ENCODE measurements at places on chromosomes 6 and 20.

DNA sequence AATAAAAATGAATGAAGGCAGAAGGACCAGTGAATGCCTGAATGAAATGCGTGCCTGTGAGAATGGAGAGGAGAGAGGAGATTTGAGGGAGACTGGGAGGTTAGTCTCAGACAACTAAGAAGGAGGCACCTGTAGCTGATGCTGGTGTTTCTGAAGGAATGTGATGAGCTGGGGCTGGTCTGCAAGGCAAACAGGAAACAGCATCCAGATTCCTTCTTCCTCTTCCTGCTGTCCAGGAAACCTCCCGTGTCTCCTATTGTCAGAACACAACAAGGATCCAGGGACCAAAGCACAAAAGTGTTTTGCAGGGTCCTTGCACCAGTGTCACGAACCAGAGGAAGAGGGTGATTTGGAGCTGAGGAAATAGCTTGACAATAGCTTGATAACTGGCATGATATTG lies 50.4 kb upstream of the TAB2 start:
- DNase-seq: no peak

DNA sequence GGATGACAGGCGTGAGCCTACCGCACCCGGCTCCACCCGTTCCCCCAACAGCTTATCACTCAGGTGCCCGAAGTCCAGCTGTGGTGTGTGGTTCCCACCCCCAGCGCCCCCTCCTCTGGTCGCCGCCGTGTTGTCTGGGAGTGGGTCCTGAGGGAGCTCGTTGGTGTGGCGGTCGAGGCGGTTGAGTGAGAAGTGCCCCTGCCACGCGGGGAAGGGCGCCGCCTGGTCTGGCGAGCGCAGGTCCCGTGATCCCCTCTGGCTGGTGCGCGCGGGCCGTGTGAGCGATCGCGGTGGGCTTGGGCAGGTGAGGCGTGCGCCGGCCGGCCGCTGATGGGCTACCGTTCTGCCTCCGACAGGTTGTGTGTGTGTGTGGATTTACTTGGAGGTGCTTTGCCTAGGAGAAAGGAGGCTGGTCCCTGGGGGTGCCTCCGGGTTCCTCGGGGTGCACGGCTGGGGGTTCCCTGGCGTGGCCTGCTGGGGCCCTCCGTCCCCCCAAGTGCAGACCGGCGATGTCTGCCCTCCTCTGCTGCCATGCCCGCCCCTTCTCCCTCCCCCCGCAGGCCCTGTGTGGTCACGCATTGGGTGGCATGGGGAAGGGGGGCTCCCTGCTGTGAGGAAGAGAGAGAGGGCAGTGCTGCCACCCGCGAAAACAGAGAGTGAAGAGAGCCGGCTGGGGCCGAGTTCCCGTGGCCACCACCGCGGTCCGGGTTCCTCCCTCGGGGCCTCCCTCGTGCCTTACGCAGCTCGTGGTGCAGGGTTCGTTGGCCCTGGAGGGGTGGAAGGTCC lies 336.0 kb upstream of the DEFB115 start:
- DNase-seq: no peak

DNA sequence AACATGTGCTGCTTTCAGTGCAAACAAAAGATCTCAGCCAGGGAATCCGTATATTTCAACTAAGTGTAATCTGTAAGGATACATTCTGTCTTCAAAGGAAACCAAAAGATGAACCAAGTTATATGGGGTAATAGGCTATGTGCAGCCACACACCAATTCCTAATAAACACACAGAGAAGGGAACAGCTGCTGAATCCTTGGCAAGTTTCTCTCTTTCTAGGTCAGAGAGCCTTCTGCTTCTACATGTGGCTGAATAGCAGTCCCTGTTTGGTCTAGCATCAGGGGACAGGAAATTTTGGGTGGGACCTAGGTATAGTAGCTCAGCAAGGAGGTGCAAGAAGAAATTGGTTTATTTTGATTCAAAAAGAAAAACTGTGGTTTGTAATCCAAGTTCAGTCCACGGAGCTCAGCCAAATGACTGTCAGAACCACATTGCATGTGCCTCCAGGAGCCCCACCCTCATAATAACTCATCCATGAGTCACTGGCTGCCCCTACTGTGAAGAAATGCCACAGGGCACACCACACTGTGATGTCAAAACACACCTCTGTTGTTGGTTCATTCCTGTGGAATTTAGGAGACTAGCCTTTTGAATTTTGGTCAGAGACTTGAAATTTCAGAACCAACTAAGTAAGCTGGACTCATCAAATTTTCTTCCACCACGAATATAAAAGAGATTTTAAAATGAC lies 21.1 kb downstream of the SPTLC3 start:
- DNase-seq: no peak

- DNase-seq: no peak
Measured at GRCh38 chr6:89139509-89140346, 6.1 kb upstream of the PM20D2 start.

GRCh38 chr6:14743474-14744211 lies 502.2 kb upstream of the JARID2 start:
- peak; percentile 77 for DNase-seq

- DNase-seq: no peak
Measured at GRCh38 chr6:26273673-26274588, 91.1 kb upstream of the BTN3A2 start.

GRCh38 chr6:91298543-91299145 lies 711.8 kb upstream of the MAP3K7 start:
- DNase-seq: no peak

- no peak for DNase-seq
Measured at GRCh38 chr20:19310541-19310940, 98.1 kb downstream of the SLC24A3 start.

- DNase-seq: no peak
Measured at GRCh38 chr6:18350712-18351111, 36.4 kb upstream of the RNF144B start.

- no peak for DNase-seq
Measured at GRCh38 chr6:135085700-135086413, 31.2 kb upstream of the HBS1L start.

GRCh38 chr20:21571841-21572690 lies 58.2 kb upstream of the NKX2-2 start:
- no peak for DNase-seq

DNA sequence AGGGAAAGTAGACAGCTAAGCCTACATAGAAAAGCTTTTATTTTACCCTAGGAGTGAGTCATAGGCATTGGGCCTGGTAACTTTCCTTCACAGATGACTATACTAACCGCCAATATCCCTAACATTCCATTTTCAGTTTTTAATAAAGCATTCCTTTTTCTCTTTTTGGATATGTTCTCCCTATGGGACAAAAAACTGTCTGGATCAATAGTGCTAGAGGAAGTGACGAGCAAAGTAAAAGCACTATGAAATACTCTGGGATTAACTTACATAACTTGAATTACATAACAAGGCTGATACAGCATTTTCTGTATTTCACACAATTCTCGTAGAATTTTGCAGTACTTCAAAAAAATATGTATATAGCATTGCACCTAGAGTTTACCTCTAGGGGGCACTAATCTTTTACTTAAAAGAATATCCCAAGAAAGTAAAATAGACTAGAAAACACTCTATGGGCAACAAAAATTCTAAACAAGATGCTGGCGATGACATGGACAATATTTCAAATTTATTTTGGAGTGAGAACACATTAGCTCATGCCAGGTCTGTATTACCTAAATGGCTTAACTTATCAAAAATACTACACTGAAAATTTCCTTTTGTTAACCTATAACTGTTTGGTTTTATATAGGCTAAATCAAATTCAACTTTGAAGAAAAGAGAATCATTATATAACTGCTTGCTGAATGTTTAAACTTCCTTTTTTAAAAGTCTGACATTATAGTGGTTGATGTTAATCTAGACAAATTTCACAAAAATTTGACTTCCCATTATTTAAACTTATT lies 66.3 kb upstream of the DST start:
- no peak for DNase-seq

- no peak for DNase-seq
Measured at GRCh38 chr6:91042656-91043055, 455.8 kb upstream of the MAP3K7 start.

GRCh38 chr20:43507150-43508080 lies at the start of gene L3MBTL1:
Gene L3MBTL1 (plus strand): TSS chr20:43507697. CDS start chr20:43513504, 5,807 bp downstream.
- DNase-seq: no peak

DNA sequence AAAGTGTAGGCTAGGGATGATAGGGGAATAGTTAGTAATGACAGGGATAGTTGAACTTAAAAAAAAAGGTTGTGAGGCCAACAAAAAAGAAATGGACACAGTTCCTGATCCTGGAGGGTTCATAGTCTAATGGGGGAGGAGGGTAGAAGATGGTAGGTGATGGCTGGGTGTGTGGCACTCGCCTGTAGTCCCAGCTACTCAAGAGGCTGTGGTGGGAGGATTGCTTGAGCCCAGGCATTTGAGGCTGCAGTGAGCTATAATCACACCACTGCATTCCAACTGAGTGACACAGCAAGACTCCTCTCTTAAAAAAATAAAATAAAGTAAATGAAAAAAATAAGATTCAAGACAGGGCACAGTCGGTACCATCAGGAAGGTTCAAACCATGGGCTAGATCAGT lies 2.4 kb upstream of the MICB start:
- DNase-seq: no peak

DNA sequence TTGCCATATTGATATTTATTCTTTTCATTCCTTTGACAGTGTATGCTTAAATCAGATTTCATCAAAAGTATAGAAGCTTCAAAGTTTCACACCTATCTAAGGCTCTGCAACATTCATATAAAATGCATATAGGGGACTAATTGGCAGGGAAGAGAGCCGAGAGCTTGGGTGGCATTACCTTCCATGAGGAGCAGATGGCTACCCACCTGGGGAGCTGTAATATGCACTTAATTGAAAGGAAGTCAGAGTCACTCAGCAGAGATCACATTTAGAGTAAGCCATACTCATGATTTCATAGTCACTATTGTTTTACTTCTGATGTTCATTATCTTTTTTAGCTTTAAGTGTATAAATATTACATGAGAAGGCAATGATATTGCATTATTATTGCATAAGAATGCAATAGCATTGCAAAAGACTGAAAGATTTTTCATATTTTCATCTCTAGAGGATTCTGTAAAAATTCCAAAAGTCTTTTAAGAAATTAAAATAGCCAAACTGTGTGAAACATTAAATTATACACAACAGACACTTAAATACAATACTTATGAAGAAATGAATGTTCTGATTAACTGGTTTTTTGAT lies 1305.2 kb downstream of the EPHA7 start:
- DNase-seq: no peak

GRCh38 chr20:14332866-14333265 lies 4.5 kb downstream of the FLRT3 start:
- no peak for DNase-seq

- no peak for DNase-seq
Measured at GRCh38 chr6:139909992-139910391, 535.5 kb upstream of the CITED2 start.

- DNase-seq: no peak
Measured at GRCh38 chr6:117352466-117353081, 73.2 kb downstream of the ROS1 start.

GRCh38 chr6:90429713-90430112 lies 133.1 kb upstream of the BACH2 start:
- DNase-seq: no peak

GRCh38 chr6:168002804-168003203 lies 5.3 kb downstream of the KIF25 start:
- no peak for DNase-seq

DNA sequence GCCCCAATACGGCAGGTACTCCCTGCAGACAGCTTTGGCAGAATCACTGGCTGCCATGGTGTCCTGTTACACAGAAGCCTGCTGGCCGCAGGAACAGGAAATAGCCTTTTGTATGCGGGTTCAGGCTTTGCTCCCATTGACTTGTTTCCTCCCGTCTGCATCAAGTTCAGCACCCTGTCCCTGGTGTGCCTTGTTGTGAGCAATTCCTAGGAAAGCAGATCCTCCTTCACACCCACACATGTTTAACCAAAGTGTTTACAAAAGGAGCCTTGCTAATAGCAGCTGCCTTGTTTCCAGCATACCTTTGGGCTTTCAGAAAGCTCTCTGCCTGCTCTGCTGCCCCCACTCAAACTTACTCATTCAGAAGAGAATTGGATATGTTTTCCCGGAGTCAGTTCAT lies 127.2 kb upstream of the SUPT3H start:
- DNase-seq: no peak

DNA sequence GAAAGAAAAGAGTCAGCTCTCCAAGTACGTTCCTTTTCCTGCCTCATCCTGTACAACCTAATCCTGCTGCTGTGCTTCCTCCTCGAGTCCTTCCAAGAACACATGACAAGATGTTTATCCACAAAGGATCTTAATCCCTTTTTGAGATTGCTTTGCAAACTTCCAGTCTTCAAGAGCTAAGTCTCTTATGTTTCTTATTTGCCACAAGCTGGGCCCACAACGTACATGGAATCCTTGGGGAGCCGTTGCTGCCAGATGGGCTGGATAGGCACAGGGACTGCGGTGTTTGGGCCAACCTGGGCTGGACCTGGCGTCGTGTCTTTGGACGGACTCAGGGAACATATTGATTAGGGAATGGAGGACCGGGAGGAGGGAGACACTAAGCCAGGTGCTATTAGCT lies 79.7 kb upstream of the AFDN start:
- DNase-seq: no peak

GRCh38 chr20:62583424-62583920 lies 58.8 kb upstream of the SLCO4A1 start:
- no peak for DNase-seq

DNA sequence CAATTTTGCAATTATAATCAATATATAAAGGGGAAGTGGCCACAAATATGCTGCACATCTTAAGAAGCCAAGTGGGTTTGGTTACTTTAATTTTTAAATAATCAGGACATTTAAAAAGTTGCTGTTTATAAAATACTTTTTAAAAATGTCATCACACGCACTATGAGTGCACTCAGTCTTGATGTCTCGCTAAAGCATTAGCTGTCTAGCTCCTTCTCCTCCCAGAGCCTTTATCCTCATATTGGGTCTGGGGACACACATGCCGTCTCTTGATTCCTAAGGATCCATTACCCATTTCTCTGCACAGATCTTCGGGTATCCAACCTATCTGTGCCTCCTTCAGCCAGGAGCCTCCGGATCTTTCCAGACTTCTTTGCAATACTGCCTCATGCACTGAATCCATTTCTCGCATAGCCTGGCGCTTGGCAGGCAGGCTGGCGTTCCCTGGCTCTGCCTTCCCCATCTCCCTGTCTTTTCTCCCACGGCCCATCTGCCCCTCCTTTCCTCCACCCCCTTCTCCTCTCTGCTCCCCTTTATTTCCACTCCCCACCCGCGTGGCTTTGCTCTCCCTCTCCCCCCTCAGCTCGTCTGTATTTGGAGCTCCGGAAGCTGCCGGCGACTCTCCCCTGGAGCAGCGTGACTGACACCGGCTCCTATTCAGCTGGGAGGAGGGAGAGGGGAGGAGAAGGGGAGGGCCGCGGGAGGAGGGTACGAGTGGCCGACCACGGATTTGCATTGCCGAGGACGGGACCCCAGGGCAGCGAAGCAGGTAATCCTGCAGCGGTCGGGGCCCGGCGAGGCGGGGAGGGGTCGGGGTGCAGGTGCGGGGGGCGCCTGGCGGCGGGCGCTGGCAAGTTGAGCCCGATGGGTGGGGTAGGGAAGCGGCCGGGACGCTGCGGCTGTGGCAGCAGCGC lies at the start of gene CAP2:
CAP2 (plus strand) TSS at position 618 of the 914 bp plus-strand sequence. CDS start 27,961 bp downstream, outside the sequence.
- no peak for DNase-seq

All from activated T-cell treated with anti-CD3 and anti-CD28 coated beads for 4 hours (primary cell).